ENCODE measurements at places on chromosomes 4 and X. TPM values are rescaled to one million over a fixed set of nuclear protein-coding genes. Genes with fewer than 3 reads are reported as not detected.

DNA sequence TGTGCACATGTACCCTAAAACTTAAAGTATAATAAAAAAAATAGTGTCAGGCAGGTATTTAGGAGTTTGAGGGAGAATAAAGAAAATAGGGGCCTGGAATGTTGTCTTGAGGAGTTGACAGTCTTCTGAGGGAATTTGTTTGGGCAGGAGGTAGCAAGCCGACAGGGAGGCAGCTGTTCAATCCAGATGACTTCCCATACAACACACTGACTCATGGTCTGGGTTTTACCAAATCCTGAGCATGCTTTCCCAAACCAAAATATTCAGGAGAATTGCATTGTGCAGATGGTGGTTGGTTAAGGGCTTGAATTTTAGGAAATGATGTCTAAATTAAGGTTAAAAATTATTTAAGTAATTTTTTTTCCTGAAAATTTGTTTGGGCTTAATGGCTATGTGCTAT, 430.0 kb downstream of the INPP4B start:
- no peak for DNase-seq

DNA sequence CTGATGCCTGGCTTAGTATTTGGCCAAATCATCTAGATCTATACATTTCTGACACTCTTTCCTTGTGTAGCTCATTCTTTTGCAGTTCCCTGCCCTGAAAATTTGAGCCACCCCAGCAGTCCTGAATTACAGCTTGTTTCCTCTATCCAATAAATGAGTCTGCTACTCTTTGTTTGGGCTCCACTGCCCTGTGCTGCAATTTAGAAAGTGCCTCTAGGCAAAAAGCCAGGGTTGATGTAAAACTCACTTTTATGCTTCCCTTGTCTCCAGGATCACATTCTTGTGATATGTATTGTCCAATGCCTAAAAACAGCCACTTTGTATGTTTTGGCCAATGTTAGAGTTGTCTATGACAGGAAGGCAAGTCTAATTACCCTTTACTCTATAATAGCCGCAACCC, 101.7 kb upstream of the MAP3K15 start:
- DNase-seq, result no peak

F8A3 gene
- 3.5 TPM for total RNA-seq

DNA sequence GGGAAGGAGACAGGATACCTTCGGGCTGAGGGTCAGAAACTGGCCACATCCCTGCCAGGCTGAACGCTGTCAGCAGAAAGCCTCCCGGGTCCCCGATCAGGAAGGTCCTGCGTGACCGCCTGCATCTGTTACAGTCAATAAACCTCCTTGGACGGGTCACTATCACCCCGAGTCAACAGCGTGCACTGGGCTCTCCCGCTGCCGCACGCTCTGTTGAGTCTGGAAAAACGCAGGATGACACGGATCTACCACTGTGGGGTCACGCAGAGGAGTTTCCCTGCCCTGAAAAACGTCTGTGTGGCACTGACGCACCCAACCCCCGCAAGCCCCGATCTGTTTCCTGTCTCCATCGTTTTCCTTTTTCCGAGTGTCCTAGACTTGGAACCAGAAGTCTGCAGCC, 12.1 kb downstream of the PPP2R3B start:
- no peak for DNase-seq

MGST2 gene
- total RNA-seq, result 135 TPM

- no peak for DNase-seq
These were observed 380.5 kb upstream of the RASGEF1B start for GRCh38 chr4:81852031-81852715.

FAAH2 gene
- 9.1 TPM for total RNA-seq

GRCh38 chrX:15646031-15646430, 18.6 kb downstream of the CLTRN start:
- no peak for DNase-seq

DNA sequence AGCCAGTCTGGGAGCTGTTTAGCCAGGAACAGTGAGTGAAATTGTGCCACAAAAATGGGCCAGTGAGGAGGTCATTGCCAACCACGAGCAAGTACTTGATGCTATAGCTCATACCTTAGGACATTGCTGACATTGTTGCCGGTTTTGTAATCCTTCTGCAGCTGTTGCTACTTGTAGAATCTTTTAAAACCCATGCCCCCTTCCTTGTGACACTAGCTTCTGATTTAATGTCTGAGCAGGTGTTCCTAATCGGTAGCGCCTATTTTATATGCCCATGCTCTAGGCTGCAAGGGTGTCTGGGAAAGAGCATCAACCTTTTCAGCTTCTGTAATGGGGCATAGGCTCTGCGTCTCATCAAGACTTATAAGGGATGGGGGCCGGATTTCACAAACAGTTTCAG, 2.6 kb downstream of the POLA1 start:
- no peak for DNase-seq

GRCh38 chrX:41857670-41858069, 65.7 kb downstream of the CASK start:
- no peak for DNase-seq

GRCh38 chr4:6491235-6491634, 18.8 kb upstream of the PPP2R2C start:
- peak; percentile 15 for DNase-seq

DNA sequence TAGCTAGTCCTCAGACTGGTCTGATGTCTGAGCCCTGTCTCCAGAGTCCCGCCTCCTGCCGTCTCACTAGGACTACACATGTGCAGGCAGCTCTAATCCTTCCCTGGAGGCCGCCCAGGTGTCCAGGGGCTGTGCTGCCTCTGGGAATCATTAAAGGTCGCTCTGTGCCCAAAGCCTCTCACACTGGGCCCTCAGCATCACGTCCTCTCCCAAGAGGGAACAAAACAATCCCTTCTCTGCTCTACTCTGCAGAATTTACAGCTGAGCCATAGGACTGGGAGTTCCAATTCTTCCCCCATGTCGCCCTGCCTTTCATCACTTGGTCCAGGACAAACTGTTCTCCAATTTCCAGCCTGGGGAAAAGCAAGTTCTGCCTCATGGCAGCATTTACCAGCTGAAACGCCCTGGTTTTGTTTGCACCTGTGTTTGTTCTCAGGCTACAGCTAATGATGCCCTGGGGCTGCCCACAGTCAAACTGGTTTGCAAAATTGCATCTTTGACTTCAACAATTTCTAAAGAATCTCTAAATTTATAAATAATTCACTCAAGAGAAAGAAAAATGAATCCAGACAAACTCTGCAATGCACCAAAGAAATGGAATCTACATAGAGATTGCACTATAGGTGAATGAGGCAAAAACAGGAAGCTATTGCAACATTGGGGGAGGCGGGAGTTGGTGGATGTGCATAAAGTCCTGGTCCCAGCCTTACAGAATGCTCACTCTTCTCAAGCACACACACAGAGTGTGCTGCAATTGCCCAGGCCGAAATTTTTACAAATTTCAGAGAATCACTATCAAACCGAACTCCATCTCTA, 7.2 kb upstream of the MRFAP1 start:
- no peak for DNase-seq

DNA sequence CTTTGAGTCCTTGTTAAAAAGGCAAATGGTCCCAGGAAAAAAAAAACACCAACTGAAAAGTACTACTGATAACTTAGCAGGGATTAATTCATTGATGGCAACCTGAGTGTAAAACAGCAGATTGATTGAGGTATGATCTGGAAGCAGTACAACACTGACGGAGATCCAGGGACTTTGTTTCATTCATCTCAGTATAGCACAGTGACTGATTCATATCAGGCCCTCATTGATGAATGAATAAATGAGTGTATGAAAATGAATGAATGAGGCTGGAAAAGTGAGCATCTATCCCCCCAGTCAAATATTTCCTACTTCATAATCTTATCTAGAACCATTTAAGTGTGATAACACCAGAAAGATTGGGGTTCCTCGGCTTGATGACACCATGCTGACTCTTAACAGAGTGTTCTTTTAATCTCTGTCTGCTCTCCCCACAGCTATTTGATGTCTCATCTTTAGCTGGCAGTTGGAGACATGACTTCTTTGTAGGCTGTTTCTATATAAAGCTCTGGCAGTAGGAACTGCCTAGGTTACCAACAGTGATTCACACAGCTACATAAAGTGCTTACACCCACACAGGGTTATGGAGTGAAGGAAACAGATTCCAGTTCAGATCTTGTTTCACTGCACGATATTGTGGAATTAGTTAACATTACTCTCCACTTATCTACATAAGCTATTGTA, 18.6 kb upstream of the RNF128 start:
- no peak for DNase-seq

TEX13B gene
- not detected for total RNA-seq

GRCh38 chrX:69291116-69291515, 125.9 kb upstream of the PJA1 start:
- DNase-seq, result no peak

DNA sequence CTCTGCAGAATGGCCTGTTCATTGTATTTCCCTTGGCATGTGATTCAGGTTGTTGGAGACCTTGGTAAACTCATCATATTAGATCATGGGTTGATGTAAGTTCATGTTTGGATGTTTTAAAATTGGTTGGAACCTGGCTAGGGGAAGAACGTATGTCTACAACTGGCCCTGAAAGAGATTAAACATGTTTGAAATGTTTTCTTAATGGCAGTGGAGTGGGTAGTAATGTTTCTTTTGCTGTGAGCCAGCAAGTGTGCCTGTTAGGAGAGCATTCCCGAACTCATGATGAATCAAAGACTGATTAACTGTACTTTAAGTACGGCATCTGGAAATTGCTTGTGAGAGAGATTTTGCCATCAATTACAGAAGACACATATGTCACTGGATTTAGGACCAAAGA, 44.5 kb upstream of the SLC4A4 start:
- DNase-seq, result no peak

- DNase-seq, result peak; percentile 68
These were observed 9.0 kb upstream of the IGFBP7 start for GRCh38 chr4:57119054-57119651.

- DNase-seq, result no peak
These were observed 140.6 kb downstream of the STK32B start for GRCh38 chr4:5191831-5192230.

GRCh38 chr4:98617358-98618047, 40.9 kb downstream of the TSPAN5 start:
- no peak for DNase-seq

HTN1 gene
- total RNA-seq, result not detected

DNA sequence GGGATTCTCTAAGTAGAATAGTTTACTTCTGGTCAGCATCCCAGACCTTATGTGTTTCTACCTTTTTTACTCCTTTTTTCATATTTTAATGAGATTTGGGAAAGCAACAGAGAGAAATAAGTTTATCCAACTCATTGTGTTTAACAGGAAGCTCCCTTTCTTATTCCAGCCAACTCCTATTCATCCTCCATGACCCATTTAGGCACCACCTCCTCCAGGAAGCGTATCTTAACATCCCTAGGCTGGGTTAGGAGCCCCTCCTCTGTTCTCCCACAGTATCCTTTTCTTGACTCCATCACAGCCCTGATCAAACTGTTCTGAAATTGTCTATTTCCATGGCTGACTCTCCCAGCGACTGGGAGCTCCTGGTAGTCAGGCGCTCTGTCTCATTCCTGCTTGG, 18.8 kb upstream of the IQSEC2 start:
- DNase-seq, result no peak

DNA sequence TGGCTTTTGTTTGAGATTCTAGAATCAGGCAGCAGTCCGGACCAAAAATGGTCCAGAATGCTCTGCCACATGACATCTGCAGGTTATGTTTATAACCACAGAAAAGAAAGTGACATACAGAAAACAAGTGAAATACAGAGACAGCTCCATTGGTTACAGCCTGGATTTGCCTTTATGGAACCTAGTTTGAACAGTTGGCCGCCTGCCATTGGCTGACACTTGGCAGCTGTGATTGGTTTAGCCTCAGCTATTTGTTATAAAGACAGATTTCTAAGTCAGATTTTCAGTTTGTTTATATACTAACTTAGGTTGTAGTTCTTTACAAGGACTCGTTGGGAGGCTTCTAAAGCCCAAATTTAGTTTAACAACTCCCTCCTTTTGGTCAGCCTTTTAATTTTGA, 40.8 kb upstream of the IL9R start:
- DNase-seq, result no peak

DNA sequence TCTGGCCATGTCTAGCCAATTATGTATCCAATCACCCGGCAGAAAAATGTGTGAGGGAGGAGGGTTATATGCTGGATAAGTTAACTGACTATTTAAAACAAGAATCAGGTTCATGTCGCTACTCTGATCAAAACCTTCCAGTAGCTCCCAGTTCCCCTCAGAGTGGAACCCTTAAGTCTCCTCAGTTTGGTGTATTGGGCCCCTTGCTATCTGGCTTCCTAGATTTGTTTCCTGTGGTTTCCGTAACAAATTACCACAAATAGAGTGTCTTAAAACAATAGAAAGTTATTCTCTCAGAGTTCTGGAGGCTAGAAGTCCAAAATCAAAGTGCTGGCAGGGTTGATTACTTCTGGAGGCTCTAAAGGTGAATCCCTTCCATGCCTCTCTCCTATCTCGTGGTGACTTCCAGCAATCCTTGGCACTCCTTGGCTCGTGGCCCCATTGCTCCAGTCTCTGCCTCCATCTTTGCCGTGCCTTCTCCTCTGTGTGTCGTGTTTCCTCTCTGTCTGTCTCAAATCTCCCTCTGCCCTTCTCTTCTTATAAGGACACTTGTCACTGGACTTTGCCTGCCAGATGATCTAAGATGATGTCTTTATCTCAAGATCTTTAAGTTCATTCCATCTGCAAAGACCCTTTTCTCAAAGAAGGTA, 10.5 kb upstream of the ENPP6 start:
- DNase-seq, result no peak

- no peak for DNase-seq
These were observed 218.6 kb upstream of the KCNIP4 start for GRCh38 chr4:22167201-22167600.

DNA sequence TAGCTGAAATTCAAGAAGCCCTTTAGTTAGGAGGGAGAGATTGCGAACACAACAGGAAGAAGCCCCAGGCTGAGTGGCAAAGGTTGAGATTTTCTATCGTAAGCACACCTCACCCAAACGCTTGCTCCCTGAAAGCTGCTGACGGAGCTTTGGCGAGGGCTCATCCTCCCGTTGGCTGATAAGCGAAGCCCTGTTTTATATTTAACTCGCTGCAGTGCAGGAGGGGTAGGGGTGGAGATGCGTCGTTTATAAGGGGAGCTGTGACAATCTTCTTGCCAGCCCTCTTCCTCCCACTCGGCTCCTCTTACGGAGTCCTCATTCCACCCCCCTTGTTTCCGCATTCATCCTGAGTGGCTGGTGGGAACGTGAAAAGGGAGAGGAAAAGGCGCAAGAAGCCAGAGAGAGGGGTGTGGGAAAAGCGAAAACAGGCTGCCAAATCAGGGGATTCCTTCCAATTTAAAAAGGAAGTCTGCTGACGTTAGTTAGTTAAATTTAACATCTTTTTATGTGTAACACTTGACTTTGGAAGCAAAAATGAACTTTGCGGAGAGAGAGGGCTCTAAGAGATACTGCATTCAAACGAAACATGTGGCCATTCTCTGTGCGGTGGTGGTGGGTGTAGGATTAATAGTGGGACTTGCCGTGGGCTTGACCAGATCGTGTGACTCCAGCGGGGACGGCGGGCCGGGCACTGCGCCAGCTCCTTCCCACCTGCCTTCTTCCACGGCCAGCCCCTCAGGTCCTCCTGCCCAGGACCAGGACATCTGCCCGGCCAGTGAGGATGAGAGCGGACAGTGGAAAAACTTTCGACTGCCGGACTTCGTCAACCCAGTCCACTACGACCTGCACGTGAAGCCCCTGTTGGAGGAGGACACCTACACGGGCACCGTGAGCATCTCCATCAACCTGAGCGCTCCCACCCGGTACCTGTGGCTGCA, at the start of gene ENPEP:
ENPEP (plus strand) TSS at position 275 of the 938 bp plus-strand sequence; CDS start at position 535, 260 bp downstream.
- no peak for DNase-seq

- no peak for DNase-seq
These were observed 235.0 kb downstream of the AFAP1 start for GRCh38 chr4:7704625-7705024.

All from ureter (tissue), 1 donor.